ENCODE measurements at places on chromosomes 6 and 20.

GRCh38 chr6:72649032-72649984 lies 27.4 kb downstream of the KCNQ5 start:
- DNase-seq, result no peak

- DNase-seq, result no peak
Observed at GRCh38 chr6:146543940-146544615, 445 bp downstream of the RAB32 start.

- no peak for DNase-seq
Observed at GRCh38 chr6:18183766-18184165, 28.5 kb downstream of the KDM1B start.

- no peak for DNase-seq
Observed at GRCh38 chr20:37638527-37638926, 55.3 kb upstream of the CTNNBL1 start.

GRCh38 chr20:50226093-50226974 lies 35.7 kb downstream of the CEBPB start:
- DNase-seq, result no peak

DNA sequence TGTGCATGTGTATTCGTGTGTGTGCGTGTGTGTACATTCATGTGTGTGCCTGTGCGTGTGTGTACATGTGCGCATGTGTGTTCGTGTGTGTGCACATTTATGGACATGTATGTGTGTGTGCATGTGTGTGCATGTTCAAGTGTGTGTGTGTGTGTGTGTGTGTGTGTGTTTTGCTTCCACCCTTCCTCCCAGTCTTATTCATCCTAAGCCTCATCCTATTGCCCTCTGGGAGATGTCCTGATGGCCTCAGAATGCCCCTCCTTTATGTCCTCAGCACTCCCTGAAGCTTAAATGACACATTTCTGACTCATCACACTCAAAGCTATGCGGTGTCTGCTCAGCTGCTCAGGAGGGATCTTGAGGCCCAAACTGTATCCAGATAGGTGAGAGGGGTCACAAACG lies 76.6 kb upstream of the CCDC167 start:
- DNase-seq, result no peak

DNA sequence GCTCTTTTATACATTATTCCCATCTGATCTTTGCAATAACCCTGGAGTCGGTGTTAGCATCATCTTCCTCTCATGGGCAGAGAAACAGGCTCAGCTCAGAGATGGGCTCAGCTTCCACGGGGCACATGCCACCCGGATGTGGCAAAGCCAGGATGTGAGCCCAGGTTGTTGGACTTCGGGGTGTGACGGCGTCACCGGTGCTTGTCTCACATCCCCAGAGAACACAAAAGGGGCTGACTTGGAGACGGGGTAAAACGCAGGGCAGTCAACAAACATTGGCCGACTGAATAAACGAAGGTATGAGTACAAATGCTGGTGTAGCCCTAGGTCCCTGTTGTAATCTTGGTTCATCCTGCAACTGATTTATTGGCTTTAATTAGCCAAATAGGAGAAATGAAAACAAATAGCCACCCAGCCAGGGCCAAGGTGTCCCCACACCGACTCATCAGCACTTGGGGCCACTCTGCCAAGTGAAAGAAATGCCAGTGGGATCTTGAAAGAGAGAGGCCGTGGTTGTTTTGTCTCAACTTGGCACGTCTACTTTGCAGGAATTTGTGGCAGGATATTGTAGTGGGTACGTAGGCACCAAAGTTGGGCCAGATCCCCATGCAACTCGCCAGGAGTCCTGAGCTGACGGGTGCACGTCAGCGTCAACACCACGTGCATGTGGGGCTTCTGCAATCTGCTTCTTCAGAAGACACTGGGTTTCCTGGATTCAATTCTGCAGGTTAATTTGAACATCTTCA lies 42.8 kb downstream of the APCDD1L start:
- no peak for DNase-seq

- DNase-seq, result no peak
Observed at GRCh38 chr6:36076178-36077063, 48.8 kb downstream of the MAPK14 start.

- DNase-seq, result no peak
Observed at GRCh38 chr6:109322825-109323224, 59.4 kb downstream of the CD164 start.

GRCh38 chr20:62534526-62535221 lies 58.9 kb upstream of the GATA5 start:
- no peak for DNase-seq
